ENCODE measurements at places on chromosomes 7 and 10.

DNA sequence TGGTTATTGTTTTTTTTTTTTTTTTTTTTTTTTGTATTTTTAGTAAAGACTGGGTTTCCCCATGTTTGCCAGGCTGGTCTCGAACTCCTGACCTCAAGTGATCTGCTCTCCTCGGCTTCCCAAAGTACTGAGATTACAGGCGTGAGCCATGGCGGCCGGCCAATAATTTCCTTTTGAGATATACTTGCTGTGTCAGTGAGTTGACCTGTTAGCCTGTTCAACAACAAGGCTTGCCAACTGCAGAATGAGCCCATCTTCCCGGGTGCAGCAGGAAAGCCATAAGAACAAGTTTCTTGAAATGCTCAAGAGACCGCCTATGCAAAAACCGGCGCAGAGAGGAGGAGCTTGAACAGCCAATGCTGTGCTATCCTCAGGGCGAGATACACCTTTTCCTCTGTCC, 112.5 kb downstream of the PRPF18 start:
- no peak for DNase-seq

DNA sequence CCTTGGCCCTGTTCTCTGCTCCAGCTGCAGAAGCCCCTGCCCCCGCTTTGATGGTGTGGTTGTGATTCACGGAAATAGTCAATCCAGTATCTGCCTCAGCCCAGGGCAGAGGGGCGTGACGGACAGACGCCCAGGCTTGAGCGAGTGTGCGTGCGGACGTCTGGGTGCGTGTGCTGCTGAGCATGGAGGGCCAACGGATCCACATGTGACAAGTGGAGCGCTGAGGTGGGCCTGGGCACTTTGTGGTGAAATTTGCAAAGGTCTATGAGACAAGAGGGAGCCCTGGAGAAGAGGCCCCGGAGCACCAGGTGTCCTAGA, 94.4 kb downstream of the WDR37 start:
- DNase-seq = no peak

DNA sequence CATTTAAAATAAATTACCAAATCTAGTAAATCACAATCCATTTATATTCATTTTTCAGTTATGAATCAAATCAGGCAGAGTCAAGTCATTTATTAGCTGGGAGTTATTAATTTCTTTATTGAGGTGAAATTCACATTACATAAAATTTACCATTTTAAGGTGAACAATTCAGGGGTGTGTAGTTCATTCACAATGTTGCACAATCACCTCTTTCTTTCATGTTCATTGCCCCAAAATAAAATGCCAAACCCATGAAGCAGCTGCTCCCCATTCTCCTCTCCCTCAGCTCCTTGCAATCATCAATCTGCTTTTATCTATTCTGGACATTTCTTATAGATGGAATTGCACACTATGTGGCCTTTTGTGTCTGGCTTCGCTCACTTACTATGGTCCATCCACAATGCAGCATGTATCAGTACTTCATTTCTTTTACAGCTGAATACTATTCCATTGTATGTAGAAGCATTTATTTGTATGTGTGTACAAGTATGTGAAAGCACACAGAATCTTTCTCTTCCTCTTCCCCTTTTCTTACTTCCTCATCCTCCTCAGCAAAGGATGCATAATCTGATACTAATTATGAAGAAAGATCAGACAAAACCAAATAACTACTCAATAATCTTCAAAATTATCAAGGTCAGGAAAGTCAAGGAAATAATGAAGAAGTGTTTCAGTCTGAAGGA, 60.6 kb downstream of the LMBR1 start:
- DNase-seq = no peak

- no peak for DNase-seq
Observed at GRCh38 chr7:93985101-93985500, 19.1 kb downstream of the BET1 start.

DNA sequence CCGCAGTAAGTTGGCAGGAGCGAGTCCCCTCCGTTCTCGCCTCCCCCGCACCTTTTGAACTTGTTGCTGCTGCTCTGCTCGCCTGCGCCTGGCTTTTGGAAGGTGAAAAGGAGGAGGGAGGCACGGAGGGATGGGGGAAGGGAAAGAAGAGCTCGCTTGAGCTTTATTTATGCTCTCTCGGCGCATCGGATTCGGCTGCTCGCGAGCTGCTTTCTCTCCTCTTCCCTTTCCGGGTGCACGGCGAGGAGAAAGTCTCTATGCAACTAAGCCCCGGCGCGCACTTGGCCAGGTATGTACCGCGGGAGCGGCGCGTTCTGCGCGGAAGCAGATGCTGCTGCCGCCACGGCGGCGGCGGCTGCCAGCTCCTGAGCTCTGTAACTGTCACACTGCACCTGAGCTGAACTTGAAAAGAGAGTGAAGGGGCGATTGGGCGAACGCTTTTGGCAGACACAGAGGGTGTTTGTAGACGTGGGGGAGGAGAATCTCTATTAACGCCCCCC, 551 bp downstream of the KCND2 start:
- peak; percentile 8 for DNase-seq

- no peak for DNase-seq
Observed at GRCh38 chr10:43041422-43042342, 35.2 kb upstream of the RET start.

- DNase-seq = no peak
Observed at GRCh38 chr7:74518654-74519053, 64.9 kb downstream of the GTF2IRD1 start.

DNA sequence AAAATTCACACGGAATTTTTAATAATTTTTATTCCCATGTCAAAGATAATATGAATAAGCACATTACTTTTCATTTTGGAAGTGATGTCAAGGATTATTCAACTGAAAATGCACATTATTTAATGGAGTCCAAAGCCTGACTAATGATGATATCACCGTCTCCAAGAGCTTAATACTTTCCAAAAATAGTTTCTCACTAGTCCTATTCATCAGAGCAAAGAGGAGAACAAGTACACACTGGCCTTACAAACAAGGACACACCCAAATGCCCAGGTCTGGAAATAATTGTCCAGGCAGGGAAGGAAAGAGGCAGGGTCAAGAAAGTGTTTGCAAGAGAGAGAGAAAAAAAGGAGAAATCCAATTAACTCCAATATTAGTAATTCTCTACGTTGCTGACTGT, 216.8 kb upstream of the CCDC6 start:
- DNase-seq = peak; percentile 29

DNA sequence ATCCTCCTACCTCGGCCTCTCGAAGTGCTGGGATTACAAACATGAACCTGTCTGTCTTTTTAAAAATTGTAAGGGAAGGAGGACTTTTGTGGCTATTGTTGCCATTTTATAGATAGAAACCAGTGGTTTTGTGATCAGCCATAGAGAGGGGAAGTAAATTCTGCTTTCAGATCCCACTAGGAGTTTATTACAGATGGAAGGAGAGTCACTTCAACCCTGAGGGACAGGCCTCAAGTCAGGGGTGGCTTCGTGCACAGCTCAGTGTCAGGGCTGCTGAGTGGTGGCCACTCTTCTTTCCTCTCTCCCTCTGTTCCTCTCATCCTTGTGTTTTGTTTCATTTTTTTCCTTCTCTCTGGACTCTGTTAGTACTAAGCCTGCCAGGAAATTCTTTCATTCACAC, 60.8 kb downstream of the OGDH start:
- DNase-seq = no peak

GRCh38 chr10:117861329-117861728, 185.4 kb downstream of the RAB11FIP2 start:
- no peak for DNase-seq

DNA sequence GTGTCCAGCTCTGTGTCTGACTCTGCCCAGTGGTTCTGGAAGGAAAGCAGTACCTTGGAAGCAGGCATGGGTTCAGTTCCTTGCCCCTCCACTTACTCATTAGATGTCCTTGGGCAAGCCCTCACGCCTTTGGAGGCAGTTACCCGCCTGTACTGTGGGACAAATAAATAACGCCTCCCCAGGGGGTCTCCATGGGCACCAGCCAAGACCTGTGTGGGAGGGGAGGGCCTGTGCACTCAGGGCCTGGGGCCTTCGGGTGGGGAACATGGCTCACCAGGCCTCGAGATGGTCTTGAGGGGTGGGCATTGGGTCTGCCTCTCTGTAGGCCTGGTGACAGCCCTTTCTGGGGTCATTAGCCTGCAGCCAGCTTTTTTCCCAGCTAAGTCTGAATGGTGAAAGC, 142.0 kb downstream of the GRK5 start:
- no peak for DNase-seq

DNA sequence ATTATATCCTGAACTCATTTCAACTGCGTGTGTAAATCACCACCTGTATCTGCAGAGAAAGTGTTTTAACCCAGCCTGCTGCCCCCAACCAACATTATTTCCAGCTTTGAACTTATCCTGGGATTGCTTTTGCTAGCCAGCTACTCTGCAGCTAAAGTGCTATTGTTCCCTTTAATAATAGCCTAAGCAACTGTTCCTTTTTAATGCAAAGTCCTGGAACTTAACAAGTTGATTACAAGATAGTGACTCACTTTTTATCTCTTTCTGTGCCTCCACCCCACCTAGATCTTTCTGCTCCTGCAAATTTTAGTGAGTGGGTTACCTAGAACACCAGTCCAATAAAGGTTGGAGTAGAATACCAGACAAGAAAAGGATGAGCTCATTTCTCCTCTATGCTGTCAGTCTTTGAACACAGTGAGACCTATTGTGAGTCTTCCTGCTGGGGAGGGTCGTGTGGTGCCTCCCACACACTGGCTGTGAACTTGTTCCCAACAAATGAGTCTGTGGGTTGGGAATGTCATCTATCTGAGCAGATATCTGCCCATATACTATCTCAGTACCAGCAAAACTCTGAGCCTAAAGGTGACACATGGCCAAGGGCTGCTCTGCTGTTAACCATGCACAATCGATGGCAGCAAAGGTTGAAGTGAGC, 137.7 kb downstream of the FAM204A start:
- DNase-seq = no peak

DNA sequence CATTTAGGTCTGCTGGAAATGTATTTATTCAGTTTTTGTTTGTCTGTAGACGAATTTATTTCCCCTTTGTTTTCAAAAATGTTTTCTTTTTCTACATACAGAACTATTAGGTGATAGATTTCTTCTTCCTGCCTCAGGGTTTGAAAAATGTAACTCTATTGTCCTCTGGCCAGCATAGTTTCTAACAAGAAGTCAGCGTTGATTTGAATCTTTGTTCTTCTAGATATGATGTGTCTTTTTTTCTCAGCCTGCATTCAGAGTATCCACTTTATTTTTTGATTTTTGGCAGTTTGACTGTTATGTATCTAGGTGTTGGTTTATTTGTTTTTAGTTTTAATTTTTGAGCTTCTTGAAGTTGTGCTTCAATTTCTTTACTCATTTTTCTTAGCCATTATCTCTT, 7.5 kb upstream of the OR2F1 start:
- DNase-seq = no peak

DNA sequence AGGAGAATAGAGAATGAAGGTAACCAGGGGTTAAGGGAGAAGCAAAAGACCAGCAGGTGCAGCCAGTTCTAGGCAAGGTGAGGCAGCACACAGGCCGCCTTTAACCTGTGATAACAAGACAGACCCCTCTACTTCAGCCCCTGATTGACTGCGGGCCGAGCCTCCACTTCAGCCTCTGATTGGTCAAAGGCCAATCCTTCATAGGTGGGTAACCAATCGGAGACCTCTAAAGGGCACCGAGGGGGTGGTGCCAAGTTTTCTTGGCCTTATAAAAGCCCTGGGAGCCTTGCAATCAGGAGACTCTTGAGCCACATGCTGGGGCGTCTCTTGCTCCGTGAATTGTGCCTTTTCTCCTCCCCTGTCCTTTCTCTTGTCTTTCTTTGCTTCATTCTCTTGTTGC, 98.8 kb downstream of the ELFN1 start:
- DNase-seq = no peak

DNA sequence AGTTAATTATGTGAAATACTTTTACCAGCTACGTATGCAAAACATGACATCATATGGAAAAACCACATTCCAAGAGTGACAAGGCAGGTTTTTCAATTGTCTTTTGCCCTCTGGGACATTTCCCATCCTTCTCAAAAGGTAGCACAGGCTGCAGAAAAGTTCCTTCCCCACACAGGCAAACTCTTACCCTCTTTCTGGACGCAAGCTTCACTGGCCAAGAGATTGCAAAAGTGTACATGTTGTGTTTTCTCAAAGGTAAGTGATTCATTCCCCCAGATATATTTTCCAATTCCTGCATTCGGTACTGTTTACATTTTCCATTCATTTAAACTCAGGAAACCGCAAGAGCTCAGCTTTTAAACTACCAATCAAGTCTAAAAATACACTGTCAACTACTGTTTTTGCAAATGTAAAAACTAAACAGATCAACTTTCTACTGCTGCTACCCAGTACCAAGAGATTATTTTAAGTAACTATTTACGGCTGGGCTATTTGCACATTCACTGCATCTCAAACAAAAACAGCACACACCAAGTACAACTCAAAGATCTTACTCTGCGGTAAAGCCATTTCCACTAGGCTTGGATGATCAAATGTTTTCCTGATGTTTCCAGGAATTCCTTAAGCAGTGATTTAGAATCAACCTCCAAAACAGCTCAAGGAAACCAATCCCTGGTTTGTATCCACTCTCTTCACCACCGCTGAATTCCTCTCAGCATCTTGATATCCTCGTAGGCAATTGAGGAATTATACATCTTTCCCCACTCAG, 233.6 kb upstream of the CCDC6 start:
- peak; percentile 36 for DNase-seq

DNA sequence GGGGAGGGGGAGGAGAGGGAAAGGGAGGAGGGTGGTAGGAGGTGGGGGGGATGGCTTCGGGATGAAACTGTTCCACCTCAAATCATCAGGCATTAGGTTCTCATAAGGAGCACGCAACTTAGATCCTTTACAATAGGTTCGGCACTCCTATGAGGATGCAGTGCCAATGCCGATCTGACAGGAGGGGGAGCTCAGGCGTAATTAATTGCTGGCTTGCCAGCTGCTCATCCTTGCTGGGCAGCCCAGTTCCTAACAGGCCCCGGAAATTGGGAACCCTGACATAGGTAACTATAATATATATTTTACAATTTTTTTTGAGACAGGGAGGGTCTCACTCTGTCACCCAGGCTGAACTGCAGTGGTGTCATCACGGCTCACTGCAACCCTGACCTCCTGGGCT, 118.8 kb upstream of the SFMBT2 start:
- peak; percentile 35 for DNase-seq

DNA sequence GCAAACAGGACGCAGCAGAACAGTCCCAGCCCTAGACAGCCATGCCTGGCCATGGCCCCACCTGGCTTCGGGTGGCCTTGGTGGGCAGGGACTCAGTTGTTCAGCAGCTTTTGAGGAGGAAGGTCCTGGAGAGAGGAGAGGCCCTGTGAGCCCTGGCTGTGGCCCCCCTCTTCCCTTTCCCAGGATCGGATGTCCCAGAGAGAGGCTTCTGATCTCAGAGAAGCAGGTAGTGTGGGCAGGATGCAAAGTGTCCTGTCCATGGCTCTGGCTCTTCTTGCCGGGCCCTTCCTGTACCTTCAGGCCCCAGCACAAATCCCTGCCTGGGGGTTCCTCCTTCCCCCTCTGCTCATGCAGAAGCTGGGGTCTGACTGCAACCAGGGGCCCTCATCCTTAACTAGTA, 1.6 kb downstream of the PRRT4 start:
- no peak for DNase-seq

- no peak for DNase-seq
Observed at GRCh38 chr10:89959433-89960110, 258.2 kb downstream of the KIF20B start.

- no peak for DNase-seq
Observed at GRCh38 chr7:38322461-38322860, 49.0 kb upstream of the TARP start.

All from ACHN (cell line).